H1 (cell line): ENCODE measurements at places on chromosomes 12 and 14. TPM values are rescaled to one million over a fixed set of nuclear protein-coding genes. Genes with fewer than 3 reads are reported as not detected.

GRCh38 chr12:118960865-118961264 lies 20.5 kb upstream of the SRRM4 start:
- no peak for DNase-seq
- no peaks in the 10 kb centered on the region for H3K4me1 ChIP-seq
- H3K27ac ChIP-seq = no peak overlapping the region
- H3K4me3 ChIP-seq = no peak overlapping the region
- H3K27me3 ChIP-seq = no peaks in the 10 kb centered on the region

DNA sequence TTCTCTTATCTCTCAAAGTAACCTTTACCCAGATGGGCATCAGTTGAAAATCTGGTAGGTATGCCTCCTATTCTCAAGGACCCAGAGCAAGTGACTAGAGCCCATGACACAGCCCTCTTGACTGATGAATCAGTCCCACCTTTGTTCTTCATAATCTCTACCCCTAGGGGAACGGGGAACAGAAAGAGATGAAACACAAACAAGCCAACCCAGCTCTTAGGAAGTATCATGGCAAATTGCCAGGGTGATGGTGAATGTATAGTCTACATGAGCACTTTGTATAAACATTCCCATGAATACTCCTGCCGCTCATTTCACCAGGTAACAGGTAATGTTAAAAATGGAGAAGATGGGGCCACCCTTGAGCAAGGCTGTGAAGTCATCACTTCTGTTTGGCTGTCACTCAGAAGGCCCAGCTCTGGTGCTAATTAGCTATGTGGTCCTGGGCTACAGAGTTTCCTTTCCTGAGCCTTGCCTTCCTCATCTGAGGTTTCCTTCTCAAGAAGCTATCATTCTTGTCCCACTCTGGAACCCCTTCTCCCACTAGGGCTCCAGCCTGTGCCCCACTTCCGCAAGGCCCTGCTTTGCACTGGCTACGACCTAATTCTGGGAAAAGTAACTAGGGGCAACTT lies 161.7 kb downstream of the ANO2 start:
- no peaks in the 10 kb centered on the region for H3K36me3 ChIP-seq
- no peaks in the 10 kb centered on the region for H3K4me1 ChIP-seq
- H3K27ac ChIP-seq = no peak overlapping the region
- no peak overlapping the region for H3K4me3 ChIP-seq

DNA sequence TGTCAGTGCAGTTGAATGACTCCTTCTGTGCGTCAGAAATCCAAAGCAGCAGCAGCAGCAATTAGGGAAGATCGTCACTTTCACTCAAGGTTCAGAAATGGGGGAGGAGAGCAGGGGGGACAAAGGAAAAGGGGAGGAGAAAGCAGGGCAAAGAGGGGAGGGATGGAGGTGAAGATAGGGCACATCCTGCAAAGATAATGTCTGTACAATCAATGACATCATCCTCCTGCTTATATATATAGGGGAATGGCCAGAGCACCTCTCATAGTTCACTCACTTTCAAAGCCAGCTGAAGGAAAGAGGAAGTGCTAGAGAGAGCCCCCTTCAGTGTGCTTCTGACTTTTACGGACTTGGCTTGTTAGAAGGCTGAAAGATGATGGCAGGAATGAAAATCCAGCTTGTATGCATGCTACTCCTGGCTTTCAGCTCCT lies at the start of gene NTS:
TSS of gene NTS (plus strand) at position 265 of the 431 bp plus-strand sequence. CDS start at position 374, 109 bp downstream.
- H3K27ac ChIP-seq = no peak within 1 kb of the TSS
- no peak for DNase-seq

DNA sequence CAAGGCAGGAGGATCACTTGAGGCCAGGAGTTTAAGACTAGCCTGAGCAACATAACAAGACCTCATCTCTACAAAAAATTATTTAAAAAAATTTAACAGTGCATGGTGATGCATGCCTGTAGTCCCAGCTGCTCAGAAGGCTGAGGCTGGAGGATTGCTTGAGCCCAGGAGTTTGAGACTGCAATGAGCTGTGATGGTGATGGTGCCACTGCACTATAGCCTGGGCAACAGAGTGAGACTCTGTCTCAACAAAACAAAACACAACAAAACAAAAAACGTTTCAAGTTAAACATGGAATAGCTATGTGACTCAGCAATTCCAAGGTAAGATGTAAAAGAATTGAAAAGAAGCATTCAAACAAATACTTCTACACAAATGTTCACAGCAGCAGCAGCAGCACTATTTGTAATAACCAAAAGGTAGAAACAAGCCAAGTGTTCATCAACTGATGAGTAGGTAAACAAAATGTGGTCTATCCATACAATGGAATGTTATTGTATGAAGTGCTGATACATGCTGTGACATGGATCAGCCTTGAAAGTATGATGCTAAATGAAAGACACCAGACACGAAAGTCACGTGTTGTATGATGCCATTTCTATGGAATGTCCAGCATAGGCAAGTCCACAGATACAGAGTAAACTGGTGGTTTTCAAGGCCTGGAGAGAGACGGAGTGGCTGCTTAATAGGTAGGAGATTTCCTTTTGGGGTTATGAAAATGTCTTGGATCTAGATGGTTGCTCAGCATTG lies 31.4 kb downstream of the CFAP251 start:
- H3K27me3 ChIP-seq = no peaks in the 10 kb centered on the region
- H3K36me3 ChIP-seq = no peaks in the 10 kb centered on the region
- no peak overlapping the region for H3K27ac ChIP-seq

GRCh38 chr12:26798023-26798422 lies 35.0 kb downstream of the ITPR2 start:
- no peak for DNase-seq
- H3K27ac ChIP-seq = no peak overlapping the region
- H3K4me3 ChIP-seq = no peak overlapping the region
- H3K4me1 ChIP-seq = no peaks in the 10 kb centered on the region
- H3K27me3 ChIP-seq = no peaks in the 10 kb centered on the region

DNA sequence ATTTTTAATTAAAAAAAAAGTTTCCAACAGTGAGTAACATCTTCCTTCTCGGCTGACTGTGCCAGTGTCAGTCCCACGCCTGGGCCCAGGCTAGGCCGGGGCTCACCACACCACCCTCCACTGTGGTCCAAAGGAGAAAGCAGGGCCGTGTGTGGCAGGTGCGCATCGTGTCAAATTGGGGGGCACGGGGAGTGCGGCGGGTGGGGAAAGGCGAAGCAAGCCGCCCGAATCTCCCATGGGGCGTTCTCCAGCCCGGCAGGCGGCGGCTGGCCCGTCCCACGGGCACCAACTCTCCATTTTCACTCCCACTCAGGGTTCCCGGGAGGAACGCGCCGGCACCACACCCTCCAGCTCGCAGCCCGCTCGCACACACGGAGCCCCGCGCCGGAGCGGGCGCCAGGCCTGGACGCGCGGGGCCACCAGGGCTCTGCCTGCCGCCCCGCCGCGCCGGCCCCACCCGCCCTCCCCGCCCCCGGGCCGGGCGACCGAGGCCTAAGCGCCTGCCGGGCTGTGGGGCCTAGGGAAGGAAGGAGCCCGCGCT lies 604 bp downstream of the EEA1 start:
- H3K36me3 ChIP-seq = no peaks in the 10 kb centered on the region
- no peak overlapping the region for H3K27ac ChIP-seq
- peaks cover 6% of the 10 kb centered on the region for H3K4me1 ChIP-seq
- no peaks in the 10 kb centered on the region for H3K27me3 ChIP-seq
- peak; percentile 58 for DNase-seq
- peak overlapping the region; percentile 46 for H3K4me3 ChIP-seq

- no peaks in the 10 kb centered on the region for H3K36me3 ChIP-seq
- peaks cover 3% of the 10 kb centered on the region for H3K4me1 ChIP-seq
- no peak overlapping the region for H3K4me3 ChIP-seq
- no peaks in the 10 kb centered on the region for H3K27me3 ChIP-seq
These were observed 22.9 kb upstream of the LTBP2 start for GRCh38 chr14:74634964-74635363.

- peak within 1 kb of the TSS; percentile 98 for H3K27ac ChIP-seq
- H3K4me3 ChIP-seq = peak within 1 kb of the TSS; percentile 91
- no peaks in the 10 kb centered on the region for H3K27me3 ChIP-seq
These were observed at the start of gene ARID4A for GRCh38 chr14:58298477-58299400. TSS of gene ARID4A (plus strand) at chr14:58298555. CDS start at chr14:58299855, 1,300 bp downstream.

- H3K36me3 ChIP-seq = 0 out of 2 replicates have a peak, but pooled peaks cover 2% of the 10 kb centered on the region
- H3K27me3 ChIP-seq = no peaks in the 10 kb centered on the region
- H3K4me1 ChIP-seq = peaks cover 14% of the 10 kb centered on the region
- H3K27ac ChIP-seq = no peak overlapping the region
These were observed 1.7 kb downstream of the JDP2 start for GRCh38 chr14:75429562-75429961.

GRCh38 chr12:44076871-44077270 lies 241.0 kb downstream of the TMEM117 start:
- no peaks in the 10 kb centered on the region for H3K27me3 ChIP-seq
- DNase-seq = no peak
- no peak overlapping the region for H3K4me3 ChIP-seq
- no peaks in the 10 kb centered on the region for H3K36me3 ChIP-seq
- H3K4me1 ChIP-seq = no peaks in the 10 kb centered on the region

DNA sequence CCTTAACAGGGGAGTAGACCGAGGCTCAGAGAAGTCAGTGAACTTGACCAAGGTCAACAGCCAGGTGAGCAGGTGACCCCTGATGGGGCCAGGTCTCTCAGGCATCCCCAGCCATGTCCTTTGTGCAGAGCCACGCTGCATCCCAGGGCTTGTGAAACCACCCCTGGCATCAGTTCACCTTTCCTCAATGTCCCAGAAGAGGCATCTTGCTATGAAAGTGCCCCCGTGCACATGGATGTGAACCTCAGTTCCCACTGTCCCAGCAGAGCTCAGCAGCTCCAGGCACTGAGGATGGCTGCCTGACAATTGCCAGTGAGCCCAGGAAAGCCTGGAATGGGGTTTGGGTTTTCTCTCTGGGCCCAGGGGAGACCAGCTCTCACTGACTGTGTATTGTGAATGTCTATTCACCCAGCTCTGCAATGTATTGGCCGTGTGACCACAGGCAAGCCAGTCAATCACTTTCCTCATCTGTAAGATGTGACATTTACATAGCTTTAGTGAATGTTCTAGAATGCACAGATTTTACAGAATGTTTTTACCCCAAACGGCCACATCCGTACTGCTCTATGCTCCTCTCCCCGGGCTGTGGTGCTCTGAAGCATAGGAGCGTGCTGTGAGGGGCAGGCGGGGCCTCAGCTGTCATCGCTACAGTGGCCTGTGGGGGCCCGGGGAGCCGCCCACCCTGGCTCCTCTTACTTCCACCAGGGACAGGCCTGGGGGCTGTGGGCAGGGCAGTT lies 4.9 kb downstream of the CACNA2D4 start:
- no peak overlapping the region for H3K27ac ChIP-seq
- DNase-seq = peak; percentile 41
- no peaks in the 10 kb centered on the region for H3K36me3 ChIP-seq
- H3K27me3 ChIP-seq = no peaks in the 10 kb centered on the region
- peaks cover 9% of the 10 kb centered on the region for H3K4me1 ChIP-seq
- no peak overlapping the region for H3K4me3 ChIP-seq

DNA sequence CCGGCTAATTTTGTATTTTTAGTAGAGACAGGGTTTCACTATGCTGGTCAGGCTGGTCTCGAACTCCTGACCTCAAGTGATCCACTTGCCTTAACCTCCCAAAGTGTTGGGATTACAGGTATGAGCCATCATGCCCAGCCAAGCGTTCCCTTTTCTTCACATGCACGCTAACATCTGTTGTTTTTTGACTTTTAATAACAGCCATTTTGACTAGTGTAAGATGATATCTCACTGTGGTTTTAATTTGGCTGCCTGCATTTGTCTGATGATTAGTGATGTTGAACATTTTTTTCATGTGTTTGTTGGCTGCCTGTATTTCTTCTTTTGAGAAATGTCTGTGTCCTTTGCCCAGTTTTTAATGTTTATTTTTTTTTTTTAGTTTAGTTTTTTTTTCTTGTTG lies 10.2 kb upstream of the YARS2 start:
- H3K27me3 ChIP-seq = no peaks in the 10 kb centered on the region
- no peak overlapping the region for H3K27ac ChIP-seq
- no peaks in the 10 kb centered on the region for H3K36me3 ChIP-seq
- H3K4me1 ChIP-seq = no peaks in the 10 kb centered on the region
- H3K4me3 ChIP-seq = no peak overlapping the region

DNA sequence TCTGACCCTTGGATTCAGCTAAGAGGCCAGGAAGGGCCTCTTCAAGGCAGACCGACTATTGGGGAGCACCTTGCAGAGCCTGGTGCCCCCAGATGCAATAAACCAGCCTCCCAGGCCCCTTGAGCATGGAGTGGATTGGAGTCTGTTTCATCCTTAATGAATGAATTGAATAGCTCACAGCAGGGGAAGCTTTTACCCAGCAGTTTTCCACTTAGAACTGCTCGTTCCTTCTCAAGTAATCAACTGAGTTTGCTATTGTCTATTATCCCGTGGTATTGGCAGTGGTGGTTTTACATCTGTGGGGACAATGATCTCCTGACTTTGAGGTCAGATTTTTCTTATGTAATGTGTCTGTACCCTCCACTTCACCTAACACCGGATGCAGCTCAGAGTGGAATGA lies 197.6 kb downstream of the AACS start:
- H3K27ac ChIP-seq = no peak overlapping the region
- no peaks in the 10 kb centered on the region for H3K27me3 ChIP-seq
- DNase-seq = no peak
- no peak overlapping the region for H3K4me3 ChIP-seq
- peaks cover 23% of the 10 kb centered on the region for H3K36me3 ChIP-seq

DNA sequence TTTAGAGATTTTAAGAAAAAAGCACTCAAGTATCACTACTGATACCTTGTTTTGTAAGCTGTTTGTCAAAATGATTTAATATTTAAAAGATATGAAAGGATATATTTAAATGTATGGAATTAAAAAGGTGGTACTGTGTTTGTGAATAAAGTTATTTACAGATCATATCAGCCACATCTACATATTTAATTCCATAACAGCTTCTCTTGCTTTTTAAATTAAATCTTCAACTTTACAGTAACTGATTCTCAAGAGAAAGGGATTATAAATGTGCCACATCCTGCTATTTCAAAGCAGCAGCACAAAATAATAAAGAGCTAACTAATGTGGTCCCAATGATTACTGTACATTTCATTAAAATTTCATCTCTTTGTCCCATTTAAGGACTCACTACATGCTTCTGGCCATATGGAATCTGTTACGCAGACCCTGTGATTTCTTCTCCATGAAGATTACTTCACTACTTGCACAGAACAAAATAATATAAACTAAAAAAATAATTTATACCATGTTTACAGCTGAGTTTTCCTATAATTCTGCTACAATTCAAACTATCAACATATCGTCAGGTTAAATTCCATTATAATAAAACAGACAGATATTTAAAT lies 117.8 kb downstream of the MED13L start:
- H3K27ac ChIP-seq = no peak overlapping the region
- no peak for DNase-seq
- H3K4me1 ChIP-seq = peaks cover 2% of the 10 kb centered on the region
- no peaks in the 10 kb centered on the region for H3K27me3 ChIP-seq
- no peak overlapping the region for H3K4me3 ChIP-seq

Gene CCDC38
- total RNA-seq = not detected in 2 replicates

Gene HELB
- total RNA-seq = 6.5 and 7.6 TPM in 2 replicates

Gene KCNMB4
- 12.7 and 16.0 TPM in 2 replicates for total RNA-seq

Gene SIX6
- total RNA-seq = not detected in 2 replicates

Gene SPX
- 0.29 and 1.3 TPM in 2 replicates for total RNA-seq

Gene CNPY2
- total RNA-seq = 195 and 203 TPM in 2 replicates
